Suprapubic skin (tissue), 4 donors: ENCODE measurements at places on chromosomes 3 and 15. TPM values are rescaled to one million over a fixed set of nuclear protein-coding genes. Genes with fewer than 3 reads are reported as not detected.

GRCh38 chr15:54277834-54278233 is 299.6 kb downstream of the UNC13C start:
- no peak for DNase-seq
- H3K27me3 ChIP-seq, result no peaks in the 10 kb centered on the region
- H3K4me1 ChIP-seq, result no peaks in the 10 kb centered on the region
- H3K36me3 ChIP-seq, result no peaks in the 10 kb centered on the region
- no peak overlapping the region for H3K4me3 ChIP-seq

The MINAR1 gene
- total RNA-seq, result 0.23 TPM

The SLC28A1 gene
- total RNA-seq, result not detected

The DNAH12 gene
- not detected for total RNA-seq

GRCh38 chr3:59831394-59831793 is 781.6 kb upstream of the CFAP20DC start:
- H3K27me3 ChIP-seq, result no peaks in the 10 kb centered on the region
- H3K4me1 ChIP-seq, result no peaks in the 10 kb centered on the region
- H3K4me3 ChIP-seq, result no peak overlapping the region
- no peak for DNase-seq
- no peaks in the 10 kb centered on the region for H3K36me3 ChIP-seq
- H3K27ac ChIP-seq, result no peak overlapping the region

The ITPR1 gene
- 27.0 TPM for total RNA-seq

- no peak for DNase-seq
- no peak overlapping the region for H3K4me3 ChIP-seq
- no peaks in the 10 kb centered on the region for H3K4me1 ChIP-seq
- H3K36me3 ChIP-seq, result no peaks in the 10 kb centered on the region
- peaks cover 10% of the 10 kb centered on the region for H3K27me3 ChIP-seq
These were observed 39.1 kb downstream of the HCN4 start for GRCh38 chr15:73329501-73330200.

DNA sequence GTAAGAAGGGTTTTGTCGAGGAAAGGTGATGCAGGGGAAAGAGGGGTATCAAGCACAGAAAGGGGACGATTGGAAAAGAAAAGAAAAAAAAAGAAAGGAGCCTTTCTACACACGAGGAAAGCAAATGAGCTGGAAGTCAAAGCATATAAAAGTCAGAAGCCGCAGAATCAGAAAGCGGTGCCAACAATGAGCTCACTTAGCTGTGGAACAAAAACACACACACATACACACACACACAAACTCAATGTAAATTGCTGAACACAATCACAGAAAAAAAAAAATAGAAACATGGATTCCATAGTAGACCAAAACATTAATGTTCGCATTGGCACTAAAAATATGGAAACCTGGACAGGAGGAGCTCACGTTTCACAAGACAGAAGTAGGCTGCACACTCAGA is 63.4 kb upstream of the FEZF2 start:
- H3K36me3 ChIP-seq, result no peaks in the 10 kb centered on the region
- H3K27me3 ChIP-seq, result peaks cover 4% of the 10 kb centered on the region
- no peak overlapping the region for H3K27ac ChIP-seq
- H3K4me1 ChIP-seq, result no peaks in the 10 kb centered on the region

The PSTPIP1 gene
- total RNA-seq, result 2.2 TPM

- no peaks in the 10 kb centered on the region for H3K36me3 ChIP-seq
- no peak overlapping the region for H3K27ac ChIP-seq
- no peaks in the 10 kb centered on the region for H3K27me3 ChIP-seq
These were observed 262.6 kb upstream of the THBS1 start for GRCh38 chr15:39318231-39318630.

DNA sequence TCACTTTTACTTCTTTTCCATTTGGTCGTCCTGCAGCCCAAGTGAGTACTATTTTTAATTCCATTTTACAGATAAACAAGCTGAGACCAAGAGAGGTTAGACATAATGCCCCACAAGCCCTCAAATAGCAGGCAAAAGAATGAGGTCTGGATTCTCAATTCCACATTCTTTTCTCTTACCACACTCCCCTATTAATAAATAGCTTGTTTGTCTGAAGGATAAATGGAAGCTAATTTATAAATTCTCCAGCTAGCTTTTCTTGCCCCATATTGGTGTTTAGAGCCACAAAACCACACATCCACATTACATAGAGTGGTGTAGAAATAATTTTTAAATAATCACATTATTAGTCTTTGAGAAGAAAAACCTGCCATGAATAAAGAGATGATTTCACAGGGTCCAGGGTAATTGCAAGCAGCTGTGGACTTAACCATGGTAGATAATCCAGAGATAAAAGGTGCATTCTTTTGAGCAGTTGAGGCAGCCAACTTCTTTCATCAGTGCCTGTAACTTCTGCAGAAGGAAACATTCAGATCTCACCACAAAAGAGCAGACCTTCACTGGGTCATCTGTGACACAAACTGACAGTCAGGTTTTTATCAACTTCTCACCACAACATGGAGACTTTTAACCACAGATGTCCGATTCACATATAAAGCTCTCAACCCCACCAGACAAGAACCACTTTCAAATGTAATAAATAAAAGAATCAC is 313.4 kb upstream of the STT3B start:
- H3K27ac ChIP-seq, result no peak overlapping the region
- no peaks in the 10 kb centered on the region for H3K27me3 ChIP-seq
- H3K4me3 ChIP-seq, result no peak overlapping the region
- no peaks in the 10 kb centered on the region for H3K36me3 ChIP-seq
- no peaks in the 10 kb centered on the region for H3K4me1 ChIP-seq
- DNase-seq, result no peak

The ADGRG7 gene
- not detected for total RNA-seq

DNA sequence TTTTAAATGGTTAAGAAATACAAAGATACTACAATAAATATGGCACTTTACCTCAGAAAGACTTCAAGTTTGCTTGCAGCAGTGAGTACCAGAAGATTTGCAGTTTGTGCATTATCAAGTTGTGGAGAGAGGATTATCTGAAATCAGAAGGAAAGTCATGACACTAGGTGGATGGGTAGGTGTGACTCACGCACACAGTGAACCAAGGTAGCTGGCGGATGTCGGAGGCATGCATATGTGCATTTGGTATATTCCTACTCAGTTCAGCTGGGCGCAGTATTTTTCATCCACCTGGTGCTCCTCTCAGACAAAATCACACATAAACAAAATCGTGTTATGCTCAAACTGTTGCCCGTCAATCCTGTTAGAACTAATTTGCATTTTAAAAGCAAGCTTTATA is 351.0 kb downstream of the IGSF11 start:
- no peaks in the 10 kb centered on the region for H3K36me3 ChIP-seq
- H3K27me3 ChIP-seq, result no peaks in the 10 kb centered on the region
- H3K27ac ChIP-seq, result no peak overlapping the region

- no peak for DNase-seq
- H3K27ac ChIP-seq, result no peak overlapping the region
- H3K27me3 ChIP-seq, result no peaks in the 10 kb centered on the region
- no peaks in the 10 kb centered on the region for H3K36me3 ChIP-seq
- no peak overlapping the region for H3K4me3 ChIP-seq
- H3K4me1 ChIP-seq, result peaks cover 25% of the 10 kb centered on the region
These were observed 3.1 kb downstream of the CMC1 start for GRCh38 chr3:28244491-28244890.

DNA sequence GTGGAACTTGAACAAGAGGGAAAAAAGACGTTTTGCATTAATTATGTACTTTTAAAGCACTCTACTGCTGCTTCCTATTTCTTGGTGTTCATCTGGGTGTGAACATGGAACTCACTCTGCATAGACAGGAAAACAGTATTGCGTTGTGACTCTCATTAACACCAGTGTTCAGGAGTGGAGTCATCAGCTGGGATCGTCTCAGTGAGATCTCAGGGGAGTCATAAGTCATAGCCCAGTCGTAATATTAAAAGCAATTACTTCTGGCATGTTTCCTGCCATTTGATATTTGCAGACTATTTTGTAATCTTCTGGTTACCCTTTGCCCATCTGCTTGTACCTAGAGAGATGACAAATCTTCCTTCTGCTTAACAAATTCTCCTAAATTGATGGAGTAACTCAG is 462.0 kb upstream of the ATP11B start:
- H3K4me3 ChIP-seq, result no peak overlapping the region
- H3K27ac ChIP-seq, result no peak overlapping the region
- H3K36me3 ChIP-seq, result no peaks in the 10 kb centered on the region
- no peak for DNase-seq
- no peaks in the 10 kb centered on the region for H3K27me3 ChIP-seq
- H3K4me1 ChIP-seq, result no peaks in the 10 kb centered on the region

DNA sequence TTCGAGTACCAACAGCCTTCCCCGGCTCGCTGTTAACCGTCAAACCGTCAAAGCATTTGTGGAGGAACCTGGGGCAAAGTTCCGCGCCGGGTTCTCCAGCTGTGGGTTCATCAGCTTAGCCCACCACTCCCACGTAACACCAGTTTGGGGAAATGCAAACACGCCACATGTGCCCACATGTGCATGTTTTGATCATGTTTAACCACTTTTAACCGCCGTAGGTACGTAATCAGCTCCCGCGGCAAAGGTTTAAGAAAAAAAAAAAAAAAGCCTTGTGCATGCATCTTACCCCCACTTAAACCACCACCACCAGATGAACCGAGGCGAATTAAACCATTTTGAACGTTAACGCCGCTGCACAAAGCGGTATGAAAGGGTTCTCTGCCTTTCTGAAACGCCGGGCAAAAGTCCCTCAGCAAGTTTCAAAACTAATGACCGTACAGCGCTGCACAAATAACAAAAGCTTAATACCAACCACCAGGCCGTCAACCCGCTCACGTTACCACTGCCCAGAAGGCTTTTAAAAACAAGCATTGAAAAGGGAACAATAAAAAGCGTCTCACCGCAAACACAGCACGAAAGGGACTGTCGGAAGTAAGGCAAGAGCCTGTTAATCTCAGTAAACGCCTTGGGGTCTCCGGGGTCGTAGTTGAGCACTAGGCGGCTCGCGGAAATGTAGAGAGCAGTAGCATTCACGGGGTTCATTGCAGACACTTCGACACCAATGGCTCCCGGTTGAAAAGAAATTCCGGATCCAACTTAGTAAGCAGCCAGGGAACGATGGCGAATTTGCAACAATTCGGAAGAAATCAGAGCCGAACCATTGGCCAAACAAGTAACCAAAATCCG is 1.5 kb downstream of the MSL2 start:
- H3K4me3 ChIP-seq, result peak overlapping the region; percentile 71
- H3K27ac ChIP-seq, result peak overlapping the region; percentile 98
- H3K36me3 ChIP-seq, result no peaks in the 10 kb centered on the region
- H3K4me1 ChIP-seq, result peaks cover 51% of the 10 kb centered on the region
- no peak for DNase-seq
- no peaks in the 10 kb centered on the region for H3K27me3 ChIP-seq

The C3orf85 gene
- not detected for total RNA-seq

GRCh38 chr3:15287565-15288330 is 44.6 kb downstream of the SH3BP5 start:
- H3K36me3 ChIP-seq, result no peaks in the 10 kb centered on the region
- DNase-seq, result peak; percentile 91
- no peaks in the 10 kb centered on the region for H3K27me3 ChIP-seq
- H3K4me3 ChIP-seq, result no peak overlapping the region

DNA sequence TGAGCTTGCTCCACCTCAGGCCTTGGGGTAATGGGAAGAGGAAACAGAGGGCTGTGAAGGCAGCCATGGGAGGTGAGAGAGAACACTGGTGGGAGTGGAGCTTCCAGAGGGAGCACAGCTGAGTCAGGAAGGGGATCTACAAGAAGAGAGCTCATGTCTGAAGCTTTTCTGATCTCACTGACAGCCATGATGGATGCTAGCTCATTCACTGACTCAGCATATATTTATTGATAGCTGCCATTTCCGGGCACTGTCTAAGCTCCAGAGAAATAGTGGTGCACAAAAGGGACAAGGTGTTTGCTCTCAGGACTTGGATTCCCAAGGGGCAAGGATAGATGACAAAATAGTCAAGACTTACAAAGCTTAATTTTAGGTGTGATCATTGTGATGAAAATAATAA is 218.8 kb downstream of the CLSTN2 start:
- no peak for DNase-seq
- H3K4me3 ChIP-seq, result no peak overlapping the region
- no peaks in the 10 kb centered on the region for H3K36me3 ChIP-seq
- no peaks in the 10 kb centered on the region for H3K27me3 ChIP-seq

The FBXW12 gene
- not detected for total RNA-seq

- no peak overlapping the region for H3K27ac ChIP-seq
- no peaks in the 10 kb centered on the region for H3K4me1 ChIP-seq
- no peaks in the 10 kb centered on the region for H3K27me3 ChIP-seq
- H3K36me3 ChIP-seq, result no peaks in the 10 kb centered on the region
- no peak overlapping the region for H3K4me3 ChIP-seq
- DNase-seq, result no peak
These were observed 89.9 kb downstream of the RBMS3 start for GRCh38 chr3:29370476-29371420.

The GPR156 gene
- total RNA-seq, result not detected

DNA sequence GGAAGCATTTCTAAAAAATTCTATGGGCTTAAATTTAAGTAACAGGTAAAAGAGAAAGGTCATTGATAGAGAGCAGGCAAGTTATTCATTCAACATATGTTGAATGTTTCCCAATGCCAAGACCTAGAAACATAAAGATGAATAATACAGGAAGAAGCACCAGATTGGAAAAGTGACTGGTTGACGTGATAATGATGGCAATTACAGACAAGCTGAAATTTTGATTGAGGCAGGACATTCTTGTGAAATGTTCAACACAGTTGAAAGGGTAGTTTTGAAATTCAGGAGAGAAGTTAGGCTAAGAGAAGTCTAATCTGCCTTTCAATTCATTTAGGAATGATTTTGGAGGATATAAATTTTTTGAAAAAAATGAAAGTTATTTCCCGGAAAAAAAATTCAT is 536.3 kb upstream of the NAALADL2 start:
- no peaks in the 10 kb centered on the region for H3K27me3 ChIP-seq
- H3K4me3 ChIP-seq, result no peak overlapping the region
- H3K4me1 ChIP-seq, result peaks cover 3% of the 10 kb centered on the region
- DNase-seq, result no peak

The KLHL6 gene
- total RNA-seq, result 0.55 TPM

The GUCA1C gene
- total RNA-seq, result not detected

DNA sequence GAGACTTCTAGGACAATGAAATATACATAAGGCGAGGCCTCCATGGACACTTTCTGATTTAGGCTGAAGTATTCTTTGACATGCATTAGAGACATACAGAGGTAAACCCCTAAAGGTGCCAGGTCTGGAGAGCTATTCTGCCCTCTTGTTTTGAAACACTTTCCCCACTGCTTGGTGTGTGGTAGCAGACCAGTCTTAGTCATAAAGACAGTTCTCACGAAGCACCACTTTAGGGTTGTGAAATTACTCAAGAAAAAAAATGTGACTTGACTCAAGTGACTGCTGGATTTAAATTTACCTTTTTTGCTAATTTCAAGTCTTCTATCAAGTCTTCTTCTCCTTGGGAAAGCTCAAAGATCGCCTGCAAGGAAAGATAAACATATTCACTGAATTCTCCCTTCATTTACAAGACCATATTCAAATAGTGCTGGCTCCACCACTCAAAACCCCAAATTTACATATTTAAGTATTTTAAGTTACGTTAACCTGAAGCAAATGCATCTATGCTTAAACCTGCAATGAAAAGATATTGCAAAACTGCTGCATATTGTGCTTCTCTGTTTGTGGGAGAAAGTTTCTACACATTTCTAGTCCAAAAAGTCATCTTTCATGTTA is 48.4 kb downstream of the ARHGEF3 start:
- H3K36me3 ChIP-seq, result peaks cover 12% of the 10 kb centered on the region
- H3K27me3 ChIP-seq, result no peaks in the 10 kb centered on the region
- DNase-seq, result no peak
- H3K27ac ChIP-seq, result no peak overlapping the region

The AGBL1 gene
- 0.23 TPM for total RNA-seq

The GOLGA6D gene
- total RNA-seq, result 0.72 TPM

GRCh38 chr3:64229903-64230302 is 4.6 kb upstream of the PRICKLE2 start:
- no peak overlapping the region for H3K27ac ChIP-seq
- no peak overlapping the region for H3K4me3 ChIP-seq
- H3K27me3 ChIP-seq, result no peaks in the 10 kb centered on the region
- no peak for DNase-seq
- no peaks in the 10 kb centered on the region for H3K36me3 ChIP-seq
